Activated naive CD4-positive, alpha-beta T cell treated with Interleukin-2 at 50 U/mL for 16 hours (primary cell): ENCODE measurements at places on chromosomes 5 and 9.

- DNase-seq, result no peak
Observed at GRCh38 chr9:124595743-124596142, 88.5 kb upstream of the NR5A1 start.

DNA sequence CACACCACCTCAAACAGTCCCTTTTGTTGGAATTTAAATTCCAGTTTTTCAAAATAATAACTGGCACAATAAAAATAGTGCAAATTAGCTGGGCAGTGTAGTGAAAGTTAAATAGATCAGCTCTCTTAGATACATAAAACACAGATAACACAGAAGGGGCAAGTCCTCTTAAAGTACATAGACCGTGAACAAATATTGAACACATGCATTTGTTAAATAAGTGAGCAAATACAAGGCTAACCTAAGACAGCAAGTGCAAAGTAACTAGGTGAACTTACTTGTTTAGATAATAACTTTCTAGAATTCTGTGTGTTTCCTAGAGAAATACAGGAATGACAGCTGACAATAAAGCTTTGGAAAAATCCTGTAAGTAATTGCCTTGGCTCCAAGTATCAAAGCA lies 280.1 kb downstream of the DOCK8 start:
- no peak for DNase-seq

- DNase-seq, result no peak
Observed at GRCh38 chr9:106403081-106403480, 459.9 kb upstream of the ZNF462 start.

- DNase-seq, result no peak
Observed at GRCh38 chr5:161396171-161396570, 150.4 kb downstream of the GABRB2 start.

- DNase-seq, result no peak
Observed at GRCh38 chr5:50875002-50875344, 208.5 kb downstream of the PARP8 start.

- DNase-seq, result no peak
Observed at GRCh38 chr9:4464911-4465513, 25.3 kb upstream of the SLC1A1 start.

GRCh38 chr5:54217826-54218503 lies 92.4 kb downstream of the ARL15 start:
- DNase-seq, result no peak

DNA sequence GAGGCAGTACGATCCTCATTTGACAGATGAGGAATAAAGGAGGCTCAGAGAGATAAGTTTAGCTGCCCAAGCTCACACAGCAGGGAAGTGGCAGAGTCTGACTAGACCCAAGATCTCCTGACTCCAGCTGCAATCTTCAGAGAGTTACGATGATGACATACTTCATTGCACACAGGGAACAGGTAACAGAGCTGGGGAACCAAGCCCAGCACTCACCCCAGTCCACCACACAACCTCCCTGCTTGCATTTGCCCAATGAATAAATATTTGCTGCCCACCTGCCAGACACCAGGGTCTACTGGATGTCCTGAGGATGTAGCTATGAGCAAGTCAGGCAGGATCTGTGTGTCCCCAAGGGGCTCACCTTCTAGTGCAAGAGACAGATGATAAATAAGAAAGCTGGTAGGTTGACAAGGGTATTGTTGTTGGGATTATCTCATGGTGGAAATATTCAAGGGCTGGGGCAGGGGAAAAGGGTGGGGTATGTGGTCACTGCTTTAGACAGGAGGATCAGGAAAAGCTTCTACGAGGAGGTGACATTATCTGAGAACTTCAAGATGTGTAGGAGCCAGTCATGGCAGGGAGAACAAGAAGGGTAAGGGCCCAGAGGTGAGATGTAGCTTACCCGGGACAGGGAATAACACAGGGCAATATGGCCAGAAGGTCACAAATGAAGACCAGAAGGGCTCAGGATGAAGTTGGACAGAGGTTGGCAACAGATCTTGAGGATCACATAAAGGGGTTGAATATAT lies 28.6 kb upstream of the CPEB4 start:
- no peak for DNase-seq

GRCh38 chr5:58450811-58451629 lies 8.9 kb downstream of the PLK2 start:
- DNase-seq, result no peak

GRCh38 chr5:15807248-15807647 lies 307.3 kb downstream of the FBXL7 start:
- DNase-seq, result no peak

- DNase-seq, result no peak
Observed at GRCh38 chr5:173720953-173721600, 104.6 kb upstream of the BOD1 start.

DNA sequence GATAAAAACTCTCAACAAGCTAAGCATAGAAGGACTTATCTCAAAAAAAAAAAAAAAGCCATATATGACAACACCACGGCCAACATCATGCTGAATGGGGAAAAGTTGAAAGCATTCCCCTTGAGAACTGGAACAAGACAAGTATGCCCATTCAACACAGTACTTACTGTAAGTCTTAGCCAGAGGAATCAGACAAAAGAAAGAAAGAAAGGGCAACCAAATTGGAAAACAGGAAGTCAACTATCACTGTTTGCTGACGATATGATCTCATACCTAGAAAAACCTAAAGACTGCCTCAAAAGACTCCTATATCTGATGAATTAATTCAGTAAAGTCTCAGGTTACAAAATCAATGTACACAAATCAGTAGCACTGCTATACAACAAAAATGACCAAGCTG lies 24.6 kb upstream of the PTGER4 start:
- DNase-seq, result no peak
